Fibroblast of skin of abdomen (primary cell): ENCODE measurements at places on chromosomes 7 and 10.

DNA sequence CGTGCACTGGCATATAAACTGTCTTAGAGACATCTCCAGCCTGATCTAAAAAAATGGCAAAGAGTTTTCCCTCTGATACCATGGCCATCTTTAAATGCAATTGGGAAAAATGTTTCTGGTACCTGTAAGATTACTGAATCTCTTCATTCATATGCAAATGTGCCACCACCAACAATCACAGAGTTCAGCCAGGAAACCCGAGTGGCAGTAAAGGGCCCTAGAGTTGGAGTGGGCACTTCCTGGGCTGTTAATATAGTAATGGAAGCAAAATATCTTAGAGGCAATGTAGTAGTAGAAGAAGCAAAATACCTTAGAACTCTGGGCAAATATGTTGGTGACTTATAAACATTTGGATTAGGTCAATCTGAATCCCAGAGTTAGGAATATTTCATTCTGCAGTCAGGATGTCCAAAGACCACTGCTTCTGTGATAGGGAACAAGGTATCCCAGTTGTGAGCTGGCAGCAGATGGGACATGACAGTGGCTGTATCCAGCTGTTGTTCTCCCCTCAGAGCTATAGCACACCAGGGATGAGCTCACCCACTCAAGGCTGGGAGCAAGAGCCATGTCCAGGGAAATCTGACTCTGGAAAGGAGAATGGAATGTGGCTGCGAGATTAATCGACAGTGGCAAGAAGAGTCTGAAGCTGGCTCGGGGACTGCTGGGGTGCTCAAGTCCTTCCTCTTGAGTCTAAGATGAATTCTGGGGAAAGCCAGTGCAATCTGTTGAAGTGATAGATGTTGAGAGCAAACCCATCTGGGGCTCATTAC lies 332.1 kb downstream of the PHTF2 start:
- peak; percentile 54 for DNase-seq

DNA sequence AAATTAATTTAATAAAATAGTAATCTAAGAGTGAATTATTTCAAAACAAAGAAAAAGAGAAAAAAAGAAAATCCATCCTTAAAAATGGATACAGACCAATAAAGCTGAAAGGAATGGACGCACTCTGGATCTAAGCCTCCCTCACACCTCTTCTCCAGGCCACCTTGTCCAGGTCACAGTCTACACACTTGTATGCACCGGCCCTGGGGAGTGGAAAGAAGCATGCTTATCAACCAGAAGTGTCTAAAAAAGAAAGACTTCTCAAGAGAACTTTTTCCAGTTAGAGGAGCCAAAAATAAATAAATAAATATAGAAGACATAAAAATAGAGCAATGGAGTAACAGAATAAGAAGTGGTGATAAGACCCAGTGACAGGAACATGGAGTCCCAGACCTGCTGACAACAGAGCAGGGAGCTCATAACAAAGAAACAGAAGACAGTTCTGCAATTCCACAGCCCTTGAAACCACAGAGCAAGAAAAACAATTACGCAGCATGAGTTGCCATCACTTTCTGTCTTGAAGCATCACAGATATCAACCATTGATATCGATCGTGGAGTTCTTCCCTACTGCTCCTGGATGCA lies 311.7 kb upstream of the NFE2L3 start:
- no peak for DNase-seq

- DNase-seq: no peak
These were observed 41.9 kb downstream of the AP5Z1 start for GRCh38 chr7:4817178-4817901.

DNA sequence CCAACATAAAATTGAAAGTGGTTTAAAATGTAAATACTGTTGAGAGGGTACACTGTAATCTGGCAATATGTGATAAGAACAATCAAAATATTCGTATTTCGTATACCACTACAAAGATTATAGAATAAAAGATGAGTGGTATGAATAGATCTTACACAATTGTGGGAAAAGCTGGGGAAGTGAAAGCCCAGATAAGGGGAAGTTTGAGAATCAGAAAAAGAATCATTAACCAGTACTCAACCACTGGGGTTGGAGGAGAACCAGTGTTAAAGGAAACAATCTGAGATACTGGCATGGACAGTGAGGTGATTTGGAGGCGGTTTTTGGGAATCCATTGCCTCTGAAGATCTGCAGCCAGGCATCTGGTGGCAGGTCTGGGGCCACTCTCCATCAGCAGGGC lies 59.7 kb upstream of the CDK14 start:
- no peak for DNase-seq

GRCh38 chr7:116522247-116522646 lies 2.6 kb upstream of the CAV1 start:
- DNase-seq: peak; percentile 89

DNA sequence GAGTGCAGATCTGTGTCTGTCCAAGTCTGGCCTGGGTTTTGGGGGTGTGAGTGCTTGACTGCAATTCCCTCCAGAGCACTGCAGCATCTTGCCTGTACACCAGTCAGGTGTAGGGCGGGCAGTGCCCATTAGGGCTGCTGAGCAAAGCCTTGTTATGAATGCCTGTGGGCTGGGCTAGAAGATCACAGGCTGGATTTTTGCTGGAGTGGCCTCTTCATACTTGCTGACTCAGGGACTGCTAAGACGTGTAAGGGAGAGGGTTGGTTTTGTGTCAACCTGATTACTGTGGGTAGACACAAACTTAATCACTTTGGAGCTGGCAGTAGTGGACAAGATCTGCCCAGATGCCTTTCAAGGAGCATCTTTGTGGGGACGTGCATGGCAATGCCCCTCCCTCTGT lies 29.6 kb downstream of the DMBT1 start:
- DNase-seq: no peak

DNA sequence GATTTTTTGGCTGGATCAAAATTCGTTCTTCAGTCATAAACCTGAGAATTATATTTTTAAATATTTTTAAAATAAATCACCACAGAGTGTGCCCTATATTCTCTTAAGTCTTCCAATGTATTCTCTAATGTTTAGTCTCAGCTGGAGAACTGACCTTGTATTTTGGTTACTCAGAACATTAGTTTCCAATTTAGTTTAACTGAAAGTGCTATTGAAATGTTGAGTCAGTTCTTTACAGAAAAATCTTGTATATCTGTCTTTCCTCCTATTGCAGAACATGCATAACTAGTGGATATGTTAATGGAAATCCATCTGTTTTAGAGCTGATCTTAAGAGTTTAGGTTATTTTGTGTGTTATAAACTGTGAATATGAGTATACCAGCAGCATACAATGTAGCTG lies 422.7 kb upstream of the IGFBP3 start:
- no peak for DNase-seq

- DNase-seq: peak; percentile 55
These were observed 675.5 kb downstream of the SUGCT start for GRCh38 chr7:40810274-40810673.

DNA sequence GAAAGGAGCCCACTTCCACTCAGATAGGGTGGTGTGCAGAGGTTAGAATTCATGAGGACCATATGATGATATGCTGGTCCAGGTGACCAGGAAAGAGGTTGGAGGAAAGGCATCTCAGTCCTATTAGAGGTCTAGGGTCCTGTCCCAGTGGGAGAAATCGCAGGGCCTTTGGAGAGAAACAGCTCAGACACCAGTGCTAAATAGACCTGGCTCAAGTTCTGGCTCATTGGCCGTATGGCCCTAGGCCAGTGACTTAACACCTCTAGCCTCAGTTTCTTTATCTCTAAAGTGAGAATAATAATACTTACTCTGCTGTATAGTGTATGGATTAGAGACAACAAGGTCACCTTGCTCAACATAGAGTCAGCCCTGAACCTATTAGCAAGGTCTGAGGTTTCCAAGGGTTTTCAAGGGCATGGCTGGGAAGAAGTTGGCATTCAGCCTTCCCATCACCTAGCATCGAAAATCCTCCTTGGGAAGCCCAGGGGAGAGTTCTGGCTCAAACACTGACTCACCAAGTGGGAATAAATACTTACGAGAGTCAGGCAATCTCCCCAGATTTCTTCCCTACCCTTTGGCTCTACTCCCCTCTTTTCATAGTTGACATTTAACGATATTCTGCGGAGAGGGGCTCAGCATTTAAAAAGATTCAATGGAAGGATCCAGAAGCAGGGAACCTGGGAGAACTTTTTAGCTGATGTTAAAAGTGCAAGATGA lies 473.1 kb upstream of the PODXL start:
- peak; percentile 7 for DNase-seq

GRCh38 chr7:33710608-33711007 lies 194.7 kb upstream of the BMPER start:
- peak; percentile 53 for DNase-seq

GRCh38 chr7:12257582-12257981 lies 46.5 kb downstream of the TMEM106B start:
- peak; percentile 13 for DNase-seq

DNA sequence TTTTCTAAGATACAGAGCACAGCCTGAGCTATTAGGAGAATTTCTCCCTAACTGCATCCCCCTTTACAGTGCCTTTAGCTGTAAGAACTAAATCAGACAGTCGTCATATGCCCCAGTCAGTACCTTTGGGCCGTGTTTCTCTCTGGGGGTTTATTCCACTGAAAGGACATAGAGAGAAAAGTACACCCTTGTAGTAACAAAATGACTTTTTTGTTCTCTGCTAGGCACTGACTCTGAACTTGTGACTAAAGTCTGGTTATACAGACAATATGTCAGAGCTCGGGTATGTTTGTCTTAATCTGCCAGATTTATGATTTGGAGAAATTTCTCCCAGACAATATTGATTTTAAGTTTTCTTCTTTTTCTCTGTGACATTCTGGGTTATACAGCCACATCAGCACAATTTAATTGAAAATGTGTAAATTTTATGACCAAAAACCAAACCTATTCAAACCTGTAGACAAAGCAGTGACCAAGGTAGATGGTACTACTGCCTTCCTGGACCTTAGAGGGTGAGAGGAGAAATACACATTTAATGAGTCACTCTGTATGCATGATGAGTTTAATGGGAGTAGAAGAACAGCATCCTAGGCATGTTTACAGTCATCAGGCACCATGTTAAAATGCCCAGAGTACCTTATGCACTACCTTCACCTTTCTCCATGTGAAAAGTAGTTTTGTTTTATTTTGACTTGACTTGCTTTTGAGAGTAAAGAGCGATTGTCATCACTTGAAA lies 156.1 kb upstream of the PLXDC2 start:
- DNase-seq: peak; percentile 25

DNA sequence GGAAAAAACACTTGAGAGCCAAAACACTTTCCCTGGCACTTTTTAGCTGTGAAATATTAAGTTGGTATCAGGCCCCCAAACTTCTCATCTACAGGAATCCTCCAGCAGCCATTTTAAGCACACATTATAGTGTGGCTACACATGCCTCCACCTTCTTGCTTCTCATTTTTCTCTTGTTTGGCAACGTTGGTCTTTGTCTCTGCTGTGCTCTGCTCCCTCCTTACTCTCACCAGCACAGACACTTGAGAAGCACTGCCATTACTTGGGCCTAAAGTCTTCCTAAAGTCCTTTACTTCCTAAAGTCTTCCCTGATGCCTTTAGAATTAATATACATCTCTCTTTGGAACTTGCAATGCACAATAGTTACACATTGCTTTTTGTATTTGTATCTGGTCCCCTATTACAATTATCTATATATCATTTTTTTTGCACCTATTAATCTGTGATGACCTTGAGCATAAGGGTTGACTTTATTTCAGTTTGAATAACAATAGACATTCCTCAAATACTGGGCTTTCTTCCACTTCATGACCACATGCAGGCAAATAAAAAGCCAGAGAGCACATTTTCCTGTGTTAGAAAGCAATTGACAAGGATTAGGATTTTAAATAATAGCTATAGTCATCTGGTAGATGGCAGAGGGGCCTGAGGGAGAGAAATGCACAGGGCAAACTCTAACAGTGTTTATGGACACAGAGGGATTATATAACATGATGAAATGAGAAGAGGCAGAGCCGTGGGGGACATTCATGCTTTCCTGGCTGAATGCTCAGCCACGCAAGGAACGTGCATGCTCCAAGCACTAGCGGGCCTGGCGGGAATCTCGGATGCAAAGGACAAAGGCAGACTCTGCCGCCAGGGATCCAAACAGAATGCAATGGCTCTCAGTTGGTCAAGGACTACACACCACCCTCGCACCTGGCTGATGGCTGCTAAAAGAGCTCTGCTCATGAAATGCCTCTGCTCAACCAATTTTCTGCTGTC lies 99.3 kb downstream of the CDC14C start:
- no peak for DNase-seq

- peak; percentile 12 for DNase-seq
These were observed 1.1 kb downstream of the NDST2 start for GRCh38 chr10:73810358-73810734.

- DNase-seq: no peak
These were observed 16.3 kb downstream of the MINDY4 start for GRCh38 chr7:30787486-30787885.

GRCh38 chr10:78301481-78301880 lies 267.8 kb downstream of the RPS24 start:
- no peak for DNase-seq
